NCI-H1048 (cell line): ENCODE measurements at places on chromosomes 11 and 22.

DNA sequence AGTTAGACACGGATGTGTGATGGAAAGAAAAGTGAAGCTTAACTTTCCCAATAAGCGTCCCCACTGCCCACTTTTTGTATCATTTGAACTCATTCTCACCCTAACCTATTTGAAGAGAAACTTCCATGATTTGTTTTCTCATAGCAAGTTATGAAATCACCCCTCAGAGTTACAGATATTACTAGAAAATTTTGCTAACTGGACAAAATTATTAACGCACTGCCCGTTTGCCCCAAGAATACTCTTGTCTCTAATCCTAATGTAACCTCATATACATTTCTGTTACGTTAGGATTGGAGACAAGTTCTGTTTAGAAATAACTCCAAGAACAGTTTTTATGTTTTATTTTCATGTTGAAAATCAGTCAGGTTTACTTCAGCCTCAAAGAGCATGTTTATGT is 25.5 kb downstream of the TOM1 start:
- DNase-seq = no peak

DNA sequence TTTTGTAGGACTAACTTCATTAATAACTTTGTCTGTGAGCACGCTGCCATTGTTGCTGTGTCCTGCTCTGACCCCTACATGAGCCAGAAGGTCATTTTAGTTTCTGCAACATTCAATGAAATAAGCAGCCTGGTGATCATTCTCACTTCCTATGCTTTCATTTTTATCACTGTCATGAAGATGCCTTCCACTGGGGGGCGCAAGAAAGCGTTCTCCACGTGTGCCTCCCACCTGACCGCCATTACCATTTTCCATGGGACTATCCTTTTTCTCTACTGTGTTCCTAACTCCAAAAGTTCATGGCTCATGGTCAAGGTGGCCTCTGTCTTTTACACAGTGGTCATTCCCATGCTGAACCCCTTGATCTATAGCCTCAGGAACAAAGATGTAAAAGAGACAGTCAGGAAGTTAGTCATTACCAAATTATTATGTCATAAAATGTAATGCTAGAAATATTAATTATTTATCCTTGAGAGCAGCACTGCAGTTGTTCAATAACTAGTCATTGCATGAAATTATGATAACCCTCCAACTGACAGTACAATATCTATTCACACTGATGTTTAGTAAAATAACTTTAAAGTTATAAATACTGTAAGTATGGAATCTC is 46.4 kb upstream of the OR5D13 start:
- DNase-seq = no peak

- no peak for DNase-seq
These were observed 374.7 kb downstream of the DDX10 start for GRCh38 chr11:109039611-109040010.

- DNase-seq = no peak
These were observed 16.6 kb upstream of the BCR start for GRCh38 chr22:23163665-23164064.

- no peak for DNase-seq
These were observed at the start of gene CDC42EP1 for GRCh38 chr22:37559901-37560607. Gene CDC42EP1, plus strand, starts transcription at chr22:37560480. Its CDS starts 5,870 bp downstream, at chr22:37566350.

- DNase-seq = no peak
These were observed 4.2 kb downstream of the ABCC8 start for GRCh38 chr11:17472467-17472866.

- no peak for DNase-seq
These were observed 217.8 kb upstream of the ZBED5 start for GRCh38 chr11:11075515-11076171.
